KG1 (cell line): ENCODE measurements at places on chromosomes 2 and 18.

GRCh38 chr18:697800-698199 lies 14.6 kb downstream of the ENOSF1 start:
- no peak for DNase-seq

DNA sequence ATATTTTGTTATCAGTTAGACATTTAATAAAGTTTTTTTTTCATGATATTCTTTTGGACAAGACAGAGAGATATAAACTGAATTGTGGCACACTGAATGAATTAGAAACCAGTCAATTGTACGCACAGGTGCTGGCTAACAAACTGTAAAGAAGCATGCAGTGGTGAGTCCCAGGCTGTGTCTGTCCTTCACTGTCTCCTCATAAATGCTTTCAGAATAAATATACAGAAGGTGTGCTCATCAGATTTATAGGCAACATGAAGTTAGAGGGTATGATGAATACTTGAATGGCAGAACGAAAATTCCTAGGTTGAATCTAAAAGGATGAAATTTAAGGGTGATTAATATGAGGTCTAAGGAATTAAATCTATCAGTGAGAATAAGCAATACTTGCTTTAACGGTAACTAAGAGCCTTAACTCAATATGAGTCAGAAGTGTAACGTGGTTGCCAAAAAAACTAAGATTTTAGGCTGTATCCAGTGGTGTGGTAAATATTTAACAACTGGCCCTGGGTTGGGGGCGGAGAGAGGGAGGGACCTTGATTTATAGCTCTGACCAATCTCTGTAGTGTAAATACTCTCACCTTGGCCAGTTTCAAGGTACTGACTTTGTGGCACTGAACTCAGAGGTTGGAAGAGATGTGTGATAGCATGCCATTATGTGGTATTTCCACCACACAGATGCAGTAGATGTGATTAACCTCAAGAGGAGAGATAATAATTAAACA lies 41.9 kb upstream of the AAK1 start:
- no peak for DNase-seq

GRCh38 chr2:190551928-190552327 lies 17.4 kb upstream of the NEMP2 start:
- DNase-seq, result no peak

DNA sequence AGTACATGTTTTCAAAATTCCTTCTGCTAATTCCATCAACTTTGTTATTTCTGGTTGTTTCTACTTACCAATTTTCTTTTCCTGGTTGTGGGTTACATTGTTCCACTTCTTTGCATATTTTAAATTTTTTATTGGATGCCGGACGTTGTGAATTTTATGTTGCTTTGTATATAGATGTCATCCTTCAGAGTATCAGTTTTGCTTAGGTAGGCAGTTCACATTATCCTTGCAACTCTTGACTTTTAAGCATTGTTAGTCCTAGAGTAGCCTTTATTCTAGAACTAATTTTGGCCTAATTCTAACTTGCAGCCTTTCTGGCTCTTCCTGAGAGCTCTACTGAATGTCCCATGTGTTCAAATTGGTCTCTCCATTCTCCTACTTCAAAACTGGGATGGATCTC lies 228.7 kb upstream of the MC4R start:
- no peak for DNase-seq

GRCh38 chr2:105874466-105874865 lies 129.8 kb downstream of the NCK2 start:
- no peak for DNase-seq

- no peak for DNase-seq
Measured at GRCh38 chr2:173130496-173131465, 55.1 kb downstream of the MAP3K20 start.

DNA sequence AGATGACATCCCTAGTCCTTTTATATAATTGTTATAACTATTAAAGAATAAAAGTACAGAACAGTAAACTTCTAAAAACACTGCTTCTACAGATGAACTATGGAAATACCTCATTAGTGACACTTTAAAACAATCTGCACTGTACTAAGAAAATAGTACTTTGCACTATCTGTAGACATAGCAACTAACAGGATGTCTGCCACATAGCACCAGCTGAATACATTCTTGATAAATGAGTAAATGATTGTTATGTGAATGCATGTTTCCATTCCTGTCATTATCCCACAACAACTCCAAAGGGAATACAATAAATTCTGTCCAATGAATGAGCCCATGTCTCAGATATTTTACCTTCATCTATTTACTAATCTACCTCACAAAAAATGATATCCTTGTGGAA lies 115.3 kb upstream of the SLC35G4 start:
- no peak for DNase-seq

DNA sequence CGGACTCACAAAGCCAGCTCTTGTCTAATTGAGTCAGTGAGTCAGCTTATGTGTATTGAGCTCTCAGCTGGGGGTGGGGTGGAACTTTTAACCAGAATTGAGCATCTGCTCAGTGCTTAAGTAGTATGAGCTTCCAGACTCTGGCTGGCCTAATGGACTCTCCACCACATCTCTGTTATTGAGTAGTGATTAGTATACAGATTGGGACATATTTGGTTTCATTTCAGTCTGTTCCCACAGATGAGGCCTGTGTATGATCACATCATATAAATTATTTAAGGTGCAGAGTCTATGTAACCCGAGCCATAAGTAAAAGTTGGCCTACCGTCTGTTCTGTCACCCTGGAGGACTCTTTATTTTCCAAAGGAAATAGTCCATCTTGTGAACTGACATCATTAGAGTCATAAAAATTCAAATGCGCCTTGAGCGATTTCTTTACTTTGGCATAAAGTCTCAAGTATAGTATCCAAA lies 152.1 kb downstream of the THSD7B start:
- DNase-seq, result no peak

- no peak for DNase-seq
Measured at GRCh38 chr2:219099329-219099728, 38.6 kb upstream of the IHH start.

- no peak for DNase-seq
Measured at GRCh38 chr18:46167971-46168370, 63.8 kb downstream of the HAUS1 start.

DNA sequence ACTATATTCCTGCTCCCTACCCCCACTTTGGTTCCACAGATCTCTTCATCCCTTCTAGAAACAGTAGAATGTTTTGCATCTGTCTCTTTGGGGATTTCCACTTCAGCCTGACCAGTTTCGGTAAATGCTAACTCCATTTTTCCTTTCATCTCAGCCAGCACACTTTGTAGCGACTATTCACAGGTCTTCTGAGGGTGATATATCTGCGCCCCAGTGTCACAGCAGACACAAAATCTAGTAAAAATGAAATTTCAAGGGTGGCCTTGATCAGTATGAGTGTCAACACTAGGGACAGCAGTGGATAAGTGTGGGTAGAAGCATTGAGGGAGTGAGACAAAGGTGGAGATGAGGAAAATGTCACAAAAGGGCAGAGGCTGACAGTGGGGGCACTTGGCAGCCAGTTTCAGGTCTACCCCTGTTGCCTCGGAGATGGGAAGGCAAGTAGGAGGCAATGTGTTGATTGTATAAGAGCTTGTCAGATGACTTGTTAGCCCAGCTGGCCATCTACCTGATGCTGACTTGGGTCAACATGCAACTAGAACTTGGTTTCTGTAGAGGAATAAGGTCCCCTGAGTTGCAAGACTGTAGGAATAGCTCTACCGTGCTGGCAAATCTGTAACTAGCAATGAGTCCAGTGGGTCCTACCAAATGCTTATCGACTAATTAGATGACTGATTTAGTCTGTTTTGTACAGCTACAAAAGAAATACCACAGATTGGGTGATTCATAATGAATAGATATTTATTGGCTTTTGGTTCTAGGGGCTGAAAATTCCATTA lies 60.7 kb downstream of the CXCR4 start:
- DNase-seq, result no peak

GRCh38 chr2:219598308-219599078 lies 836 bp downstream of the STK11IP start:
- no peak for DNase-seq

DNA sequence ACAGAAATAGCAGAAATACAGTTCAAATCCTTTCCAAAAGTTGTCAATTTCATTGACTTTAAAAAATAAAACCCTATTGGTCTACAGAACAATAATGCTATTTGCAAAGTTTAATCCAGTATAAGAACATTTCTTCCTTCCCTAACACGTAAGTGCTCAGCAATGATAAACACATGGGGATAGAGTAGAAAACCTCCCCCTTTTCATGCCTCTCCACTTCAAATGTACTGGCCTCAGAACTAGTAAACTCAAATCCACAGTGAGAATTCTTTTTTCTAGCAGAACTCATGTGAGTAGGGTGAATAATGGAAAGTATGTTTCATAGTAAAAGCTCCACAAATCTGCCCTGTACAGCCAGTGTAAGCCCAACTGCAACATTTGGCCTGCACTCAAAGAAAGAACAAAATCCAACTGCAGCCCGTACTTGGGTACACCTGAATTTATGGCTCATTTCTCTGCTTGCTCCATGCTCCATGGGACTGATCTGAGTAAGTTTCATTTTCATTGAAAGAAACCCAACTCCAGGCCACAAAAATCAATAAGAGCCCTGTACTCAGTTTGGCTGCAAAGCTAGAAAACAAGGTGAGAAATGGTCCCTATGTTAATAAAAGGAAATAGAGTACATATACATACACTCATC lies 115.0 kb upstream of the RMDN2 start:
- no peak for DNase-seq

GRCh38 chr2:42047488-42048298 lies at the start of gene PKDCC:
TSS of gene PKDCC (plus strand) at chr2:42048021. CDS start at chr2:42048200, 179 bp downstream.
- DNase-seq, result no peak

DNA sequence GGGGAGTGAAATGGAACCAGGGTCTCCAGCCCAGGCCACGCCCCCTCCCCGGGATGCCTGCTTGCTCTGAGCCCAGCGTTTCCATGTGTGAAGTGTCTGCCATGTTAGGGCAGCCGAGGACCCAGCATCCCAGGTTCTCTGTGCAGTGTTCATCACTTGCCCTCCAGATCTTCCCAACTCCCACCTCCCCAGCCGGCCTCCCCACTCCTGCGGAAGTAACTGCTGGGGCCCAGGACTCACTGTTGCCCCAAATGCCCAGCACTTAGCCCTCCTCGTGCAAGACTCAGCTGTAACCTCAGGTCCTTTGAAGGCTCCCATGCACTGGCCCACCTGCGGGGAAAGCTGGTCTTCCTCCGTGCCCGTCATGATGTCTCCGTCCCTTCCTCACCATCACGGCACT lies 9.7 kb upstream of the PXDN start:
- no peak for DNase-seq

GRCh38 chr2:105877945-105878344 lies 133.2 kb downstream of the NCK2 start:
- DNase-seq, result no peak

DNA sequence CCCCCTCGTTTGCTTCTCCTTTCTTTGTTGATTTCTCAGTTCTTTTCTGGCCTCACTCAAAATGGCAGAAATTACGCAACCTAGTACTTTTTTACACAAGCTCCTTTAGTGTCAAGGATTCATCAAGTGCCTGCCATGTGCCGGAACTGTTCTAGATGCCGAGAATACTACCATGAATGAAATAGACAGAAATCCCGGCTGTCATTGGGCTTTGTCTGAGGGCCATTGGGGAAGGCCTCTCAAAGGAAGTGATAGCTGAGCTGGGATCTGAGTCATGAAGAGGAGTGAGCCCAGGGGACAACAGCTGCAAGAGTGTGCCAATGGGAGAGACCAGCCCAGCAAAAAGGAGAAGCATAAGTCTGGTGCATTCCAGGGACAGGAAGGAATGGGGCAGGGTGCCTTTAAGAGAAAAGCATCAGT lies 34.3 kb upstream of the PPP1CB start:
- no peak for DNase-seq

GRCh38 chr2:132915812-132916549 lies 246.0 kb upstream of the LYPD1 start:
- no peak for DNase-seq
